ENCODE measurements at places on chromosomes 13 and 19. TPM values are rescaled to one million over a fixed set of nuclear protein-coding genes. Genes with fewer than 3 reads are reported as not detected.

GRCh38 chr13:29760544-29760943, 89.9 kb downstream of the UBL3 start:
- no peaks in the 10 kb centered on the region for H3K36me3 ChIP-seq
- H3K4me3 ChIP-seq: no peak overlapping the region
- no peak overlapping the region for H3K27ac ChIP-seq
- no peaks in the 10 kb centered on the region for H3K27me3 ChIP-seq
- no peaks in the 10 kb centered on the region for H3K4me1 ChIP-seq

Gene CLDN10
- not detected for total RNA-seq

Gene SLC5A5
- total RNA-seq: not detected

- peaks cover 10% of the 10 kb centered on the region for H3K4me1 ChIP-seq
- peaks cover 31% of the 10 kb centered on the region for H3K27me3 ChIP-seq
- no peak overlapping the region for H3K4me3 ChIP-seq
- no peaks in the 10 kb centered on the region for H3K36me3 ChIP-seq
- no peak overlapping the region for H3K27ac ChIP-seq
Measured at GRCh38 chr13:24683838-24684599, 3.8 kb downstream of the ATP12A start.

GRCh38 chr19:18419699-18420460, 682 bp downstream of the SSBP4 start:
- peak overlapping the region; percentile 92 for H3K27ac ChIP-seq
- H3K27me3 ChIP-seq: peaks cover 24% of the 10 kb centered on the region
- no peaks in the 10 kb centered on the region for H3K36me3 ChIP-seq
- DNase-seq: peak; percentile 65
- peaks cover 66% of the 10 kb centered on the region for H3K4me1 ChIP-seq

Gene HTR2A
- total RNA-seq: not detected

Gene ZNF77
- total RNA-seq: 5.1 TPM

DNA sequence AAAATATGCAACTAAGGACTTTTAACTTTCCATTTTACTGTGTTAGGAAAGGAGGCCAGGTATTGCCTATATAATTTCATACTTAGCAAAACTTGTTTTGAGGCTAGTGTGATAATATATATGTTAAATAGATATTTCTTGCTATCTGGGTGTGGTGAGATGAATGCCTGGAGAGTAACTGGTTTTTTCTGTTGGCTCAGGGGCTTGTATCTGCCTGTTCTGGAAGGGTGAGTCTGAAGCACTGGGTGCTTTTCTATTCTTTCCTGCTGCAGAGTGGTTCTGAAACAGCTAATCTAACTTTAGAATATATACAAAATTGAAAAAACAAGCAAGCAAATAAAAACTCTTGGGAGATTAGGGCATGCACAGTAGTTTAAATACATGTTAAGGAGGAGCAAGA, 64.6 kb upstream of the MYCBP2 start:
- no peaks in the 10 kb centered on the region for H3K4me1 ChIP-seq
- no peak overlapping the region for H3K4me3 ChIP-seq
- H3K27ac ChIP-seq: no peak overlapping the region
- H3K27me3 ChIP-seq: no peaks in the 10 kb centered on the region
- H3K36me3 ChIP-seq: no peaks in the 10 kb centered on the region
- no peak for DNase-seq

Gene SYT3
- total RNA-seq: 0.64 TPM

DNA sequence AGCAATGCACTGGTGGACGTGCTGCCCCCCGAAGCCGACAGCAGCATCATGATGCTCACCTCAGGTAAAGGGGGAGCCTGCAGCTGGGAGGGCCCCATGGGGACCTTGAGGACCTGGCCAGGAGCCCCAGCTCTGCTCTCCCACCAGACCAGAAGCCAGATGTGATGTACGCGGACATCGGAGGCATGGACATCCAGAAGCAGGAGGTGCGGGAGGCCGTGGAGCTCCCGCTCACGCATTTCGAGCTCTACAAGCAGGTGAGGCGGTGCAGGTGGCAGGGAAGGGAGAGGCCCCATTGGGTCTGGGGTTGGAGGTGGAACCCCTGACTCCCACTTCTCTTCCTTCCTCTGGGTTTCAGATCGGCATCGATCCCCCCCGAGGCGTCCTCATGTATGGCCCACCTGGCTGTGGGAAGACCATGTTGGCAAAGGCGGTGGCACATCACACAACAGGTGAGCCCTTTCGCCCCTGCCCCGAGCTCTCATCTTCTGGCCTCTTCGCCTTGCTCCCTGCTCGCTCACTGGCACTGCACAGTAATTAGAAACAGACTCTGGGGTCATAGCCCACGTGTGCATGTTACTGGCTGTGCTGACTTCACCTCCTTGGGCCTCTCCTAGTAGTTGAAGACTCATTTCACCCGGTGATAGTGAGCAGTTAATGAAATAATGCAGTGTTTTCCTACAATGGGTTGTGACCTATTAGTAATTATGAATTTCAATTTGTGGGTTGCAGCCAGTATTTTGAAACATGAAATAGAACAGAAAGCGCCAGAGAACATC, 3.6 kb downstream of the PSMC4 start:
- H3K27me3 ChIP-seq: no peaks in the 10 kb centered on the region
- peaks cover 43% of the 10 kb centered on the region for H3K36me3 ChIP-seq
- DNase-seq: no peak
- H3K4me1 ChIP-seq: peaks cover 16% of the 10 kb centered on the region
- H3K27ac ChIP-seq: no peak overlapping the region
- H3K4me3 ChIP-seq: no peak overlapping the region

DNA sequence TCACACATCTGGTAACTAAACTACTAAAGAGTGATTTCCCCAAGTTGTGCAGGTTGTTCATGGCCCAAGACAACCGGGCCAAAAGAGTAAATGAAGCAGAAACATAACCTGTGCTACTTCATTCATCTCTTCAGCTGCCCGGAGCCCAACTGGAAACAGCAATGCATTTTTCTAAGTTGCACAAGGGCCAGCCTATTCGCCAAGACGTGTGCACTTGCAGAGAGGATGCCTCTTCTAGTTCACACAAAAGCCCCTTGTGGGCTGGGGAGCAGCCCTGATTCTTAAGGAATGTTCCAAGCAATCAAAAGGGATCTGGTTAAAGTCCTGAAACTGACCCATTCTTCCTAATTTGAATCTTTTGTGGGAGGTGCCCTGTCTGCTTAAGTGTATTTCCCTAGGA, 275.8 kb downstream of the SHISA2 start:
- no peak overlapping the region for H3K27ac ChIP-seq
- no peak overlapping the region for H3K4me3 ChIP-seq
- H3K36me3 ChIP-seq: no peaks in the 10 kb centered on the region
- no peaks in the 10 kb centered on the region for H3K27me3 ChIP-seq

Gene PROZ
- not detected for total RNA-seq

Gene FREM2
- 1.5 TPM for total RNA-seq

- DNase-seq: peak; percentile 83
- no peaks in the 10 kb centered on the region for H3K27me3 ChIP-seq
- peaks cover 14% of the 10 kb centered on the region for H3K4me1 ChIP-seq
Measured at GRCh38 chr19:947707-948539, 22.1 kb downstream of the ARID3A start.

GRCh38 chr19:5018224-5019015, 49.5 kb downstream of the KDM4B start:
- peaks cover 17% of the 10 kb centered on the region for H3K36me3 ChIP-seq
- no peak overlapping the region for H3K27ac ChIP-seq
- no peaks in the 10 kb centered on the region for H3K27me3 ChIP-seq
- no peak overlapping the region for H3K4me3 ChIP-seq
- DNase-seq: no peak
- peaks cover 2% of the 10 kb centered on the region for H3K4me1 ChIP-seq

DNA sequence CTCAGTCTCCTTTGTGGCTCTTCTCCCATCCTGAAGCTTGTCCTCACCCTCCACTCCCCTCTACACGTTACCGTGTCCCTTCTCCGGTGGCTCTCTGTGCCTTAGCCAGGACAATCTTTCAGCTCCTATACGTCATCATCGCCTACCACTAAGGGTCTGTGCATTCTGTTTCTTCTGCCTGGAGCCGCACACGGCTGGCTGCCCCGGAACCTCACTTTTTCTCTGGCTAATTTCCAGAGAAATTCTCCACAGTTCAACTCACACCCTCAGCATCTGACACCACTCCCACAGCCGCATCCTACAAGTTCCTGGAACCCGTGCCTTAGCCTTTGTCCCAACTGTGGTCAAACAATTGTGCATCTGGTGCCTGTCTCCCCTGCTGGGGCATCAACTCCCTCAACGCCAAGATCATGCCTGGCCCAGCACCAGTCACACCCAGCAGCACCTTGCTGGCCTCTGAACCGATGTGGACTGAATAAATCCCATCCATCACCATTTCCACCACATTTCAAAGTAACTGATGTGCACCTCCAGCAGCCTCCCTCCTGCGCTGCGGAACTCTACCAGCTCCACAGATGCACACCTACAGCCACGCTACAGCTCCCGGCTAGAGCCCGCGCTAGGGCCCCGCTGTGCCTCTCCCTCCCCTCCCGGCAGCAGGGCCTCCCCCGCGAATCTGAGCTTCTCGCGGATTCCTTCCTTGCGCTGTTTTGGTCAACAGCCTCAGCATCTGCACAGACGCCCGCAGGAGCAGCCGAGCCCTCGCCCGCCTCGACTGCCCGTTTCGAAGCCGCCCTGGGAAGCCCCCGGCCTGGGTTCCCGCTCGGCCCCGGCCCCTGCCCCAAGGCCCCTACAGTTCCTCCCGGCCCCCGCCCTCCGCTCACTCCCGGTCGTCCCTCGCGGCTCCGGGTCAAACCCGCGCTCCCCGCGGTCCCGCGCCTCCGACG, 689 bp downstream of the DCUN1D2 start:
- peaks cover 52% of the 10 kb centered on the region for H3K4me1 ChIP-seq
- no peaks in the 10 kb centered on the region for H3K27me3 ChIP-seq
- no peaks in the 10 kb centered on the region for H3K36me3 ChIP-seq
- H3K4me3 ChIP-seq: peak overlapping the region; percentile 75
- DNase-seq: peak; percentile 39
- peak overlapping the region; percentile 93 for H3K27ac ChIP-seq

DNA sequence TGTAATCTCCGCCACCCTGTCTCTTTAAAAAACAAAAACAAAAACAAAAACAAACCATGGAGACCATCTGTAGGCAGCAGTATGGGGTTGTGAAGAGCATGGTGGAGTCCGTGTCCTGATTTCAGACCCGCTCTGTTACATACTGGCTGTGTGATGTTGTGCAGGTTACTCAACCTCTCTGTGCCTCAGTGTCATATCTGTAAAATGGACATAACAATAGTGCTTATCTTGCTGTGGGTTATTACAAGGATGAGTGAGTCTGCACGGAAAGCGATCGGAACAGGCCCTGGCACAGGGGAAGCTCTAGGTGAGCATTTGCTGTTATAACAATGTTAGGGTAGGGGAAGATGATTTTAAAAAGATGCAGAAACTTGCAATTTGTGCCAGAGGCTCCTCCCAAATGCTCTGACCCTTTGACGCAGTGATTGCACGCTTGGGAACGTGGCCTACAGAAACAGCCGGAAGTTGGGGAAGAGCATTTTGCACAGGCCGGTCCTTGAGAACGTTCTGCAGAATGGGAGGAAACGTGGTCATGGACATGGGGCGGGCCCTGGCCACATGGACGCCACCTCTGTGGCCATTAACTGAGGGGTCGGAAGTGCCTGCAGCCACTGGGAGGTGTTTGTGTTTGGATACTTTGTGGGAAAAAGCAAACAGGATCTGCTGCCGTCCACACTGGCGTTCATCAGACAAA, 15.7 kb upstream of the SELENOW start:
- H3K27me3 ChIP-seq: no peaks in the 10 kb centered on the region
- peaks cover 11% of the 10 kb centered on the region for H3K4me1 ChIP-seq
- H3K27ac ChIP-seq: no peak overlapping the region
- H3K36me3 ChIP-seq: no peaks in the 10 kb centered on the region
- H3K4me3 ChIP-seq: no peak overlapping the region
- DNase-seq: no peak

Gene GPR12
- 0.14 TPM for total RNA-seq

DNA sequence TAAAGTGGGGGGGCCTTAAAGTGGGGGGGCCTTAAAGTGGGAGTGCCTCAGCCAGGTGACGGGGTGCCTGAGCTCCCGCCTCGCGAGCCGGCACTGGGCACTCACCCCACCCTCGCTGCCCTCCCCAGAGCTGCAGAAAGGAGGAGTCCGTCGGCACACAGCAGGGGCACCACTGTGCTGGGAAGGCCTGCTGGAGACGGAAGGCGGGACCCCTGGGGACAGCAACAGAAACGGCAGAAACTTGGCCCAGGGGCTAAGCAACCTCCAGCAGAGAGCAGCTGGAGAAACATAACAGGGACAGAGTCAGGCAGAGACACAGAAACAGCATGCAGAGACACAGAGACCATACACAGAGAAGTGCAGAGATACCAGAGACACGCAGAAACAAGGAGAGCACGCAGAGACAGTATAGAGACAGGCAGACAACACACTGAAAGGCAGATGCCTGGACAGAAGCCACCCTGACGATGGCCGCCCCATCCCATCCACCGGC, 7.9 kb downstream of the CFD start:
- H3K27me3 ChIP-seq: no peaks in the 10 kb centered on the region
- H3K4me1 ChIP-seq: peaks cover 30% of the 10 kb centered on the region
- H3K4me3 ChIP-seq: no peak overlapping the region
- no peak overlapping the region for H3K27ac ChIP-seq
- no peaks in the 10 kb centered on the region for H3K36me3 ChIP-seq

Gene LILRB4
- 4.0 TPM for total RNA-seq

GRCh38 chr13:74132152-74132775, 1.9 kb downstream of the KLF12 start:
- peak overlapping the region; percentile 94 for H3K4me3 ChIP-seq
- H3K36me3 ChIP-seq: no peaks in the 10 kb centered on the region
- DNase-seq: no peak
- H3K27me3 ChIP-seq: no peaks in the 10 kb centered on the region
- H3K4me1 ChIP-seq: peaks cover 27% of the 10 kb centered on the region

DNA sequence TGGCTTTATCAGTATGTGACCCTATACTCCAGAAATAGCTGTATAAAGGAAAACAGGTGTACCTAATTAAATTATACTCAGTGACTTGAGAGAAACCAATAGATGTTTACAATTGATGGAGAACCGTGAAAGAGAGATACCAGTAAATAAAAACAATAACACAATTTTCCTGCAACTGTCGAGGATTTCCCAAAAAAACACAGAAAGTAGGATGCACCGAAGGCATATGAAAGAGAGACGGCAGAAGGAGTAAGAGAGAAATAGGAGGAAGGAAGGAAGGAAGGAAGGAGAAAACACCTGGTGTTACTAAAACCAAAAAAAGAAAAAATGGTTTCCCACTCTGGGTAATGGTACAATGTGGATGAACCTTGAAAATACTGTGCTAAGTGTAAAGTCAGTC, 6.8 kb upstream of the ZNF229 start:
- no peaks in the 10 kb centered on the region for H3K4me1 ChIP-seq
- H3K4me3 ChIP-seq: no peak overlapping the region
- H3K36me3 ChIP-seq: no peaks in the 10 kb centered on the region
- no peak for DNase-seq
